Left cardiac atrium (tissue), 4 donors: ENCODE measurements at places on chromosomes 2 and 18.

- no peak for DNase-seq
These were observed 148.0 kb upstream of the MYCN start for GRCh38 chr2:15792331-15792730.

GRCh38 chr2:111189106-111189505 is 68.4 kb downstream of the BCL2L11 start:
- DNase-seq = no peak

GRCh38 chr2:217054791-217055190 is 194.9 kb upstream of the TNP1 start:
- DNase-seq = peak; percentile 76

DNA sequence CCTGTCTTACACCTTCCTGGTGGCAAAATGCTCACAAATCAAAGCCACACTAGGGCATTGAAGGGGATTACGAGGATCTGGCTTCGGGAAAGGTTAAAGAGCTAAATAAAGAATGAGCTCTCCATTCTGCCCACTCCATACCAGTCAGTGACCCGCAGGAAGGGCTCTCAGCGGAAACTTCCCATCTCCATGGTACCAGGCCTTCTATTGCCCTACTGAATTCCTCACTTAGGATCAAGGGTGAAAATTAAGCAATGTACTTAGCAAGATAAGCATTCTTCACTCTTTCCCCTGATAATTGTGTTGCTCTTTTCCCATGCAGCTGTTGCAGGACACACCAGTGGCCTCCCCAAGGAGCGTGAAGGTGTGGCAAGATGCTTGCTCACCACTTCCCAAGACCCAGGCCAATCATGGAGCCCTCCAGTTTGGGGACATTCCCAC is 75.6 kb upstream of the TTC39C start:
- DNase-seq = no peak

DNA sequence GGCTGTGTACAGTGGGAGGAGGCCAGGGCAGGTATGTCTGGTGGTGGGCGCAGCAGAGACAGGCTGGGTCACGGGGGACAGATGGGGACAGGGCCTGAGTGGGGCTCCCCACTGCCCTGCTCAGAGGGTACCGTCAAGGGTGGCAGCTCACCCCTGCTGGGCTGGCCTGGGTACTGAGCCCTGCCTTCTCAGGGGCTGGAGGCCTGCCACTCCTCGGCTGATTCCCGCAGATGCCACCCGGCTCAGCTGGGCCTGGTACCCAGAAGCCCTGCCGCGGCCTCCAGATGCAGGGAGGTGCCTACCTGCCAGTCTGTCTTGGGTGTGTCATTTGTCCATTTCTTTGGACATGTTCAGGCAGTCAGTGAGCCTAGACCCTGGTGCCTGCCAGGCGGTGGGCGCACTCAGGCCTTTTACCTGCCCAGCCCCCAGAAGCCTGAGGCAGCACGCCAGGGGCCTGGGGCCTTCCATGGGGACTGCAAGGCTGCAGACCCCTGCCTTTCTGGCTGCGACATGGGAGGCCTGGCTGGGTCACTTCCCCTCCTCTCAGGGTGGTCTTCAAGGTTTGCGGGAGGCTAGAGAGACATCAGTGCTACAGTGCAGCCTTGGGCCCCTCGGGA is 3.3 kb downstream of the SNORC start:
- DNase-seq = no peak

DNA sequence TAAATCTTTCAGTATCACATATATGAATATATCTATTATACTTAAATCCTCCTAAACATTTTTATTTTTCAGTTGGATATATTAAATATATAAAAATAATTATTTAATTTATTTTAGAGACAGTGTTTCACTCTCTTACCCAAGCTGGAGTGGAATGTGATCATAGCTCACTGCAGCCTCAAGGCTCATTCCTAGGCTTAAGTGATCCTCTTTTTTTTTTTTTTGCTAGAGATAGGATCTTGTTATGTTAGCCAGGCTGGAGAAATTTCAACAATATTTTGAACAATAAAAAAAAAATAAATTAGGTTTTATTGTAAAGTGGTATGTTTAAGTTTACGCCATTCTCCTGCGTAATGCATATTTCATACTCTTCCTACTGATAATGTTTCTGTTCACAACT is 4.2 kb downstream of the SPAST start:
- DNase-seq = no peak

DNA sequence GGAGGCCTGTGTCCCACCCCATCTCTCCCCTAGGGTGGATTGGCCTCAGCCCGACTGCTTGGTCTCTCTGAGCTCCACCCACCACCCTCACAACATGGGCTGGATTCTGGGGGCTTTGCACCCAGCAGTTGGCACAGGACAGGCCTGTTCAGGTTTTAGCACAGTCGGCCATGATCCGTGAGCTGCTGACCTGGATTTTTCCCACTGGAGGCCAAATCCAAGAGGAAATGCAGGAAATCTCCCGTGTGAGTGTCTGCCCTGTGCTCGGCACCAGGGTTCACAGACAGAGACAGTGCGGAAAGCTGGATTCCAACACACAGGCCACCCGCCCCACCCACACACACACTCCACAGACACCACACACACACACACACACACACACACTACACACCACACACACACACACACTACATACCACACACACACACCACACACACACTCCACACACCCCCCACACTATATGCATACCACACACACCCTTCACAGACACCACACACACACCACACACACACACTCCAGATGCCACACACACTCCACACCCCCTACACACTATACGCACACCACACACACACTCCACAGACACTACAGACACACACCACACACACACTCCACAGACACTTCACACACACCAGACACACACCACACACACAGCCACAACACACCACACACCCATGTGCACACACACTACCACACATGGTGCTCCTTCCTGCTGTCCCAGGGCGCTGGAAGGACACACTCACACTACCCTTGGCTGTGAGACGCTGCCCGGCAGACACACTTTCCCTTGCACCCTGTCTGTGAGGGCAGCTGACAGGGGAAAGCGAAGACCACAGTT is 14.1 kb downstream of the MBP start:
- DNase-seq = no peak

GRCh38 chr18:74370115-74370514 is 54.5 kb downstream of the C18orf63 start:
- no peak for DNase-seq

DNA sequence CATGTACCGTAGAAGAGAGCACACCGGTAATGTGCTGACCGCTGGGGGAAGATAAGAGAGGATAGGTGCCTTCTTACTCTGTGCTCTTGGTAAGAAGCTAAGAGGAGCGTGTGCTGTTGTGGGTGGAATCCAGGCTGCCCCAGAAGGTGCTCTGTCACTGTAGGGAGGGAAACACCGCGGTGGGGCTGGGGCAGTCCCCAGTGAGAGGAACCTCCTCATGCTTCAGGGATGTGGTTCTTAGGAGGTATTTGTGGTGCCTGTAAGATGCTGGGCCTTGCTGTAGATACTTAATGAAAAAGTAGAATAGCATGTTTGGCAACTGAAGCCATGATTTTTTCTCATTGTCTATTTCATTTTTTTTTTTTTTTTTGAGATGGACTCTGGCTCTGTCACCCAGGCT is 1.1 kb downstream of the COLEC11 start:
- no peak for DNase-seq
